ENCODE measurements at places on chromosomes 5 and 9.

GRCh38 chr5:180555168-180555921 lies 36.0 kb downstream of the SCGB3A1 start:
- DNase-seq = no peak

DNA sequence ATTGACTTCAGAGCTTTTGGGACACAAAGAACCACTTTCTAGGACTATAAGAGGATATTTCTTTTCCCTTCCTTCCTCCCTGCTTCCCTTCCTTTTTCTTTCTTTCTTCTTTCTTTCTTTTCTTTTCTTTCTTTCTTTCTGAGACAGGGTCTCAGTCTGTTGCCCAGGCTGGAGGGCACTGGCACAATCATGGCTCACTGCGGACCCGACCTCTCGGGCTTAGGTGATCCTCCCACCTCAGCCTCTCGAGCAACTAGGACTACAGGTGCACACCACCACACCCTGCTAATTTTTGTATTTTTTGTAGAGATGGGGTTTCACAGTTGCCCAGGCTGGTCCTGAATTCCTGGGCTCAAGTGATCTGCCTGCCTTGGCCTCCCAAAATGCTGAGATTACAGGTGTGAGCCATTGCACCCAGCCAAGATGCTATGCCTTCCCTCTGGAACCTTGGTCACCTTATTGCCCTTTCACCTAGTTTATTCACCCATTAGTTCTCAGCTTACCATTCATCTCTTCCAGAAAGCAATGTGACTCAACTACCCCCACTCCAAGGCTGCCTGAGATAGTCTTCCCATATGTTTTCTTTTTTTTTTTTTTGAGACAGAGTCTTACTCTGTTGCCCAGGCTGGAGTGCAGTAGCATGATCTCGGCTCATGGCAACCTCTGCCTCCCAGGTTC lies 10.1 kb downstream of the PLIN2 start:
- no peak for DNase-seq

DNA sequence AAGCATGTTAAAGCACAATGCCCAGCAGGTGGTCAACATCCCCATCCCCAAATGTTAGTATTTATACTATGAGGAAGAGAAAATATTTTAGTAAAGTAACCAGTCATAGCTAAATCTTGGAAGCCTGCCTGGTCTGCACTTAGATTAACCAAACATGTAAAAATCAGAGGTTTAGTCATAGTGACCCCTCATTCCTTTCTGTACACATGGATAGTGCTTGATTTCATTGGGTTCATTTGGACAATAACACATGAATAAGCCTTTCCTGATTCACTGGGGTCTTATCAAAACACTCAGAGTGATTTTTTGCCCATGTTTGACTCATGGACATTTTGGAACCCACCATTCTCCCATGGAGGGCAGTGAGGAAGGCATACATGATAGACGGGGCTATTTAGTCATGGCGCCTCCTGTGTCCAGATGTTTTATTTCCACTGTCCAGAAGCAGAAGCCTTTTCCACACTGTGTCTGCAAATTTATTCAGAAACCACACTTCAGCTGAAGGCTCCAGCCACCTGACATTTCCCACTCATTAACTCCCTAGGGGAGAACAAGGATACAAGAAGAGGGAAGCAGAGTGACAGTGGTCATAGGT lies 32.5 kb downstream of the OR1J1 start:
- DNase-seq = no peak

- peak; percentile 29 for DNase-seq
Observed at GRCh38 chr5:107248066-107248695, 422.6 kb downstream of the EFNA5 start.

DNA sequence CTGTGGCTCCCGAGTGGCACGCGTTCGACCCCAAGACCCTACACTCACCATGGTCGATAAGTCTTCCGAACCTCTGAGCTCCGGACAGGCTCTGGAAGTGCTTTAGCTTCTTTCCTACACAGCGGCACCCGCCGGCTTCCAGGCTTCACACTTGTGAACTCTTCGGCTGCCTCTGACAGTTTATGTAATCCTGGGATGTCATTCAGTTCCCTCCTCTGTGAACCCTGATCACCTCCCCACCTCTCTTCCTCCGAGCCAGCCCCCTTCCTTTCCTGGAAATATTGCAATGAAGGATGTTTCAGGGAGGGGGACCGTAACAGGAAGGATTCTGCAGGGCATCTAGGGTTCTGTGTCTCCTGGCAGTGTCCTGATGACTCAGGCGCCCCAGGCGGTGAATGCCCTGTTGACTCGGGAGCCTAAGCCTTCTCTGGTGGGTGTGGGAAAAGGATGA lies at the start of gene CD14:
Gene CD14, minus strand, starts transcription at position 155 of the 451 bp plus-strand sequence. Its CDS starts 104 bp downstream, at position 51.
- peak; percentile 73 for DNase-seq

GRCh38 chr5:168471785-168472184 lies 14.5 kb upstream of the RARS1 start:
- no peak for DNase-seq

- DNase-seq = no peak
Observed at GRCh38 chr9:117302487-117302886, 112.4 kb downstream of the ASTN2 start.

Data from ELF-1 (cell line).